ENCODE measurements at places on chromosomes 13 and 19.

GRCh38 chr19:3324405-3324856 is 42.0 kb upstream of the NFIC start:
- no peak for DNase-seq

- DNase-seq: no peak
Observed at GRCh38 chr13:99634672-99635071, 133.4 kb downstream of the TM9SF2 start.

GRCh38 chr13:102325321-102325720 is 76.5 kb downstream of the FGF14 start:
- no peak for DNase-seq

GRCh38 chr13:32115066-32115465 is 83.5 kb downstream of the FRY start:
- DNase-seq: no peak

DNA sequence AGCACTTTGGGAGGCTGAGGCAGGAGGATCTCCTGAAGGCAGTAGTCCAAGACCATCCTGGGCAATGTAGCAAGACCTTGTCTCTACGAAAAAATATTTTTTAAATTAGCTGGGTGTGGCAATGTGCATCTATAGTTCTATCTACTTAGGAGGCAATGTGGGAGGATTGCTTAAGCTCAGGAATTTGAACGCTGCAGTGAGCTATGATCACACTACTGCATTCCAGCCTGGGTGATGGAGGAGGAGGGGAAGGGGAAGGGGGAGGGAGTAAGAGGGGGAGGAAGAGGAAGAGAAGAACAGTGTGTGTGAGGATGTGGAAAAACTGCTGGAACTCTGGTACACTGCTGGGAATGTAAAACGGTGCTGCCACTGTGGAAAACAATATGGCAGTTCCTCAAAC is 9.2 kb upstream of the CLIP3 start:
- DNase-seq: no peak

DNA sequence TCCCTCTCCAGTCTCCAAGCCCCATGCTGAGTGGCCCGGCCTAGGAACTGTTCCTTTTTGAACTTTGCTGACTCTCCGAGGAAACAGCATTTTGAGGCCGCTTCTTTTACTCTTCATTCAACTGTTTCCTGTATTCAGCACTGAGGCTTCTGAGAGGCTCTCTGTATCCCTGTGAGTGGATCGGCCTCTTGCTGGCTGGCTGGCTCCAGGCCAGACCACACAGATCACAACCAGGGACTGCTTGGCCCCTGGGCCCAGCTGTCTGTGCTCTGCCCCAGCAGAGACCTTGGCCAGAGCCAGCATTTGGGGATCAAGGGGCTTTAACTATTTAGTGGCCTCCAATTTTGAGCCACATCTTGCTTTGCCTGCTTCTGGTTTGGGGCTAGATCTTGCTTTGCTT is 75.6 kb upstream of the KL start:
- DNase-seq: no peak

DNA sequence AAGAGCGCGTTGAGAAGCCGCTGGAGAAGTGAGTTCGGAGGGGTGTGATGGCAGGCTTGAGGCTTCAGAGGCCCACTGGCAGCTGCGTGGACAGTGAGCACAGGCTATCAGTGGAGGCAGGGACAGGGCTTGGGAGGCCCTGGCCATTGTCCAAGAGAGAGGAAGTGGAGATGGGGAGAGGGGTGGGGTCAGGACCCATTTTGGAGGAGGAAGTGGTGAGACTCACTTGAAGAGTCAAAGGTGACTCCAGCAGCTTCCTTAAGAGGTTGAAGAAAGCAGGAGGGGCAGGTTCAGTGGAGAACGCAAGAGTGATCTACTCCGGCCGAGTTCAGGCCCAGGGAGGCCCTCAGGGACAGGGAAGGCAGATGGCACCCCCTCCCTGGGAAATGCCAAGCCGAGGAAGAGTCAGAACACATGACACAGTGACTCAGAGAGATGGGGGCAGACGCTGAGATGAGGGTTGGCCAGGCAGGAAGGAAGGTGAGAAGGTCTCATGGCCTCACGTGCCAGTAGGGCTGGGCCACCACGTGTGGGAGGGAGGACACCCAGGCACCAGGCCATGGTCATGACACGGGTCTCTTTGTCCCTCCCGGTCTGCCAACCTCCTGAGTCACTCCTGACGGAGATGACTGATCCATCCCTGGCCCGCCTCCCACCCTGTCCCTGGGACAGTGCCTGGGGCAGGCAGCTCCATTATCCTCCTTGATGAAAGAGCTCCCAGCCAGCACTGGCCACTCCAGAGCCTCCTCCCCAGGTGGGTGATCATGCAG is 10.1 kb upstream of the CD22 start:
- no peak for DNase-seq

GRCh38 chr13:111058796-111059506 is 56.2 kb upstream of the ARHGEF7 start:
- no peak for DNase-seq

GRCh38 chr13:26952551-26953143 is 192.1 kb upstream of the GPR12 start:
- no peak for DNase-seq

- no peak for DNase-seq
Observed at GRCh38 chr19:37907735-37908455, 887 bp downstream of the SIPA1L3 start.

DNA sequence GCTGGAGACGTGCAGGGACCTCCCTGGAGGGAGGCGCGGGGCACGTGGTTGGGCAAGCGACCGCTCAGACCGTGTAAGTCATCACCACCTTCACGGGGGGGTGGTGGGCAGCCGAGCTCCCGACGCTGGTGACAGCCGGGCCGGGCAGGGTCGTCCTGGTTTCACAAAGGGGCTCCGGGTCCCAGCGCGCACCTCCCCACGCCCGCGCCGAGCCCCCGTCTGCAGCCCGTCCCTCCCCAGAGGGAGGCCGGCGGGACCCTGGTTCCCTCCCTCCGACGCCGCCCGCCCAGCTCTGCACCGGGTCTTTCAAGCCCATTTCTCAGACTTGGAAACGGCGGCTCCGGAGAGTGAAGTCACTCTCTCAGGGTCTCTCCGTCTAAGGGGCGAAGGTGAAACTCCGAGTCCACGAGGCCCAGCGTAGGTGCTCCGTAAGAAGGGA is 729 bp upstream of the ARID3A start:
- no peak for DNase-seq

GRCh38 chr13:112697756-112698655 is 8.2 kb downstream of the ATP11A start:
- no peak for DNase-seq

GRCh38 chr19:7703332-7703731 is 1.4 kb upstream of the FCER2 start:
- no peak for DNase-seq

GRCh38 chr13:92573467-92574057 is 653.0 kb upstream of the GPC6 start:
- no peak for DNase-seq

- no peak for DNase-seq
Observed at GRCh38 chr13:33722216-33722915, 95.6 kb upstream of the RFC3 start.

GRCh38 chr19:30649934-30650614 is 277.9 kb downstream of the ZNF536 start:
- DNase-seq: peak; percentile 33

Measured in amniotic stem cell (primary cell).